Stomach (tissue), 19 donors: ENCODE measurements at places on chromosomes 13 and 19. TPM values are rescaled to one million over a fixed set of nuclear protein-coding genes. Genes with fewer than 3 reads are reported as not detected.

The ZNF266 gene
- 37.8 TPM for total RNA-seq

The COL4A1 gene
- total RNA-seq, result 798 TPM

DNA sequence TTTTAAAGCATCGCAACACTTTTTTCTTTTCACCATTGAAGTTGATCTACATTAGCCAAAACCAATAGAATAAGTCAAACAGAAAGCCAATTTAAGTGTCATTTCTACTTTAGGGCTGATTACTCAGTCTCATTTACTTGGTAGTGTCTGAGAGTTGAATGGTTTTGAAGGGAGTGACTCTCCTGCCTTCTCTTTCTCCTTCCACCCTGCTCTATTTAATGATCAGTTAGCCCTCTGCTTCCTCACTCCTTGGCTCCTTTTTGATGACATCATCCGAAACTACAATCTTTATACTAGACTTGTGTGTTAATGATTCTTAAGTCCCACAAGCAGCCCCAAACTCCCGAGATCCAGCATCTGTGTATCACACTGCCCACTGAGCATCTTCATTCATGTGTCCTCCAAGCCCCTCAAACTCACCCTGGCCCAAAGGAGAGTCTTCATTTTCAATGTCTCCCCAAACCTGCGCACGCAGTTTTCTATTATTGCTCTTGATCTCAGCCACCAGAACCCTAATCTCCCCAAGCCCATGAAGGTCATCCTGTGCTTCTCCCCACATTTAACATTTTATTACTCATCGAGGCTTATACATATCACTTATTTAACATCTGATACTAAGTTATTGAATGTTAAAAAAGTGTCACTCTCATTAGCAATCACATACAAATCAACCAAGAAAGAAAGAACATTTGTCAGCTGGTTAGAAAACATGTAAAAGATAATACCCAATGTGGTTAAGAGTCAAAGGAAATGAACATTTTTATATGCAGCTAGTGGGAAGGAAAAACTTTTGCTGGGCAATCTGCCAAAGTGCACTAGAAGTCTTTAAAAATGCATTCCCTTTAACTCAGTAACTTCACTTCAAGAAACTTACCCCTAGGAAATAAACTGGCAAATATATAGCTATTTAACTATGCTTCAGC is 32.2 kb upstream of the ARGLU1 start:
- no peak for DNase-seq

DNA sequence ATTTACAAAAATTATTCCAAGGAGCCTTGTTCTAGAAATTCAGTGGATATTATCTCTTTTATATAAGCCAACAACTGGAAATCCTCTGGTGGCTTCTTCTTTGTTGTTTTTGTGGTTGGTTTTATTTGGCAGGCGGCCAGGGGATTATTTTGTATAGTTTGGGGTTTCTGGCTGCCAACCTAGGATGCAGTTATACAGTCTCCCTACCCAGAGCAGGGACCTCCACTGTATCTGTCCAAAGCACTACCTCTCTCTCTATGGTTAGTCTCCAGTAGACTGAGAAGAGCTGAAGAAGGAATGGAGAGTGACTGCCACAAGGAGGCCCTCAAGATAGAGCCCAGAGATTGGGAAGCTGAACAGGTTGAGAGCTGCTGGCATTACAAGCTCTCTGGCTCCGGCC is 80.2 kb downstream of the ZAR1L start:
- DNase-seq, result no peak

GRCh38 chr19:3193256-3194105 is 7.8 kb downstream of the NCLN start:
- no peak for DNase-seq

- peak; percentile 33 for DNase-seq
Observed at GRCh38 chr13:22451327-22451741, 729.4 kb upstream of the SGCG start.

DNA sequence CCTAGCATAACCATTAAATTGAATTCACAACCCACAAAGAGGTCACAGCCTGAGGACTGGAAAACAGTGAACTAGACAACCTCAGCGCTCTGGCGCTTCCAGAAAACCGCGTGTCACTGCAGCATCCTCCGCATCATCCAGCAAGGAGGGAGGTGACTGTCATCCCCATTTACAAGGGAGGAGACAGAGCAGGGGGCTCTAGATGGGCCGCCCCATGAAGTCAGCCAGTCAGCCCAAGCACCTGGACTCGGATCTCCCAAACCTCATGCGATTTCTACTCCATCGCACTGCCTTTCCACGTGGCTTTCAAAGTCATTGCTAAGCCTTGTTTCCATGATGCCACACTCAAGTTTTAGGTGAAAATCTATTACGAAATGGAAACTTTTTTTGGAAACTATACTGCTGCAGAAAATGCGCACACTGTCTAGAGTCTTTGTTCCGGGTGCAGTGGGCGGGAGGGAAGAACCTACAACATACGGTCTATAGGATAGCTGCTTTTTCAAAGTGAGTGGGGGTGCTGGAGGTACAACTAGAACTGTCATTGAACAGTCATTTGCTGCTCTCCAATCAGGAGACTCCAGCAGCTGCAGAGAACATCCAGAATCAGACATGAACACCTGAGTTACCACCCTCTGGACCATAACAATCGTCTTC is 2.8 kb downstream of the AP3D1 start:
- no peak for DNase-seq

DNA sequence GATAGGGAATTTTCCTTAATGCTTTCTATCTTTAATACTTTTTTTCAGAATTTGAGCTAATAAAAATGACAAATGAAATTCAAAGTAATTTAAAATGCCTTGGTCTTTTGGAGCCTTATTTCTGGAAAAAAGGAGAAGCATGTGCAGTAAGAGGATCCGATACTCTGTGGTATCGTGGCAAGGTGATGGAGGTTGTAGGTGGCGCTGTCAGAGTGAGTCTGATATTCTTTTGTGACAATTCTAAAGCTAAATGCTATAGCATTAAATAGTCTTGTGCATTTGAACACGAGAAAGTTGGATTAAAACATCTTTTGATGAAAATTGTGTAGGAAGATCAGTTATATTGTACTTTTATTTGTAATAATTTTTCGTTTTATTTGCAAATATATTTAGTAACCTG is 95.0 kb downstream of the RNF17 start:
- DNase-seq, result no peak

DNA sequence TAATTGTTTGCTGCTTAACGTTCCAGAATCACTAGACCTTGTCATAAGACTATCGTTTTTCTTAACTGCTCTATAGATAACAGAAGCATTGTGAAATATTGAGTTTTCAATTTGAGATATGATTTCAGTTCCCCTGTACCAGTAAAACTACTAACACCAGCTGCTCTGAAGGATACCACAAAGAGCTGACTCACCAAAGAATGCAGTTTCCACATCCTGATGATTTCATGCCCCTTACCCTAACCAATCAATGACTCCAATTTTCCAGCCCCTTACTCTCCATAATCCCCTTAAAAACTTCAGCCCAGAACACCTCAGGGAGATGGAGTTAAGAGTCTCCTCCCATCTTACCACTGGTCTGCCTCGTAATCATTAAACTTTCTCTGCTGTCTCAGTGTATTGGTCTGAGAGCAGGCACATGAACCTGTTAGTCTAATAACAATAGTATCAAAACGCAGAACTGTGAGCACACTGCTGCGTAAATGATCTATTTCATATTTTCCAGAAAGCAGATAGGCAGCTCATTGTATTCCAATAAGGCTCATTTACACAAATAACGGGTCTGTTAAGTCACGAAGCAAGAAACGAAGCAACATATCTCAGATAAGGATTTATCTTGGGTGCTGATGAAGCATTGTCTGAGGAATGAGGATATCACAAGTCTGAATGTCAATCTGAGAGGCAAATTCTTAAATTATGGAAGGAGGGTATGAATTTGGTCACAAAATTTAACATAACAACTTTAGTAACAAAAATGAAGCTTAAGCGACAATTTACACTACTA is 14.1 kb upstream of the CCNA1 start:
- DNase-seq, result no peak

GRCh38 chr19:53595510-53595867 is 36.3 kb upstream of the DPRX start:
- no peak for DNase-seq

The CLDND2 gene
- not detected for total RNA-seq

The KIR2DL1 gene
- total RNA-seq, result not detected

- no peak for DNase-seq
Observed at GRCh38 chr13:80276371-80277289, 64.3 kb downstream of the SPRY2 start.

The FNDC3A gene
- 57.6 TPM for total RNA-seq

GRCh38 chr13:41606646-41607045 is 149.3 kb downstream of the RGCC start:
- DNase-seq, result peak; percentile 39

- no peak for DNase-seq
Observed at GRCh38 chr13:96898212-96898611, 96.1 kb downstream of the OXGR1 start.

GRCh38 chr13:20721454-20722357 is 18.2 kb downstream of the IL17D start:
- DNase-seq, result peak; percentile 77

DNA sequence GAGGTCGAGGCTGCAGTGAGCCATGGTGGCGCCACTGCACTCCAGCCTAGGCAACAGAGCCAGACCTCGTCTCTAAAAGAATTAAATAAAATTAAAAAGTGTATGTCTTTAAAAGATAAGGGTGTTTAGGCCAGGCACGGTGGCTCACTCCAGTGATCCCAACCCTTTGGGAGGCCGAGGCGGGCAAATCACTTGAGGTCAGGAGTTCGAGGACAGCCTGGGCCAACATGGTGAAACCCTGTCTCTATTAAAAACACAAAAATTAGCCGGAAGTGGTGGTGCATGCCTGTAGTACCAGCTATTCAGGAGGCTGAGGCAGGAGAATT is 7.5 kb upstream of the SDHAF1 start:
- no peak for DNase-seq

DNA sequence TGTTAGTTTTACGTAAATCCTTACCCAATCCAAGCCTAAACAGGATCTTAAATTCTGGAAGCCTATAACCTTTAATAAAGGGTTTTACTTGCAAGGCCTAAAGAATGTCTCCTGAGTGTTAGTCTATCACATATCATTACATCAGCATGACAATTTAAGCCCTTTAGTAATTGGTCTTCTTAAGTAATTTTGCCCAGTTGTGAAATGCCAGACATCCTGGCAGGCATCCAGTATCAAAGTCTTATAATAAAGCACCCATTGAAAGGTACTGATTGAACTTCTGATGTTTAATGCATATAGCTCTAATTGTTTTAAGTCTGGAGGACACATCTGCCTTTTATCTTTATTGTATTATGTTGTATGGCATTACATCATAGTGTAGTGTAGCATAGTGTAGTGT is 1078.9 kb downstream of the SLITRK1 start:
- no peak for DNase-seq

DNA sequence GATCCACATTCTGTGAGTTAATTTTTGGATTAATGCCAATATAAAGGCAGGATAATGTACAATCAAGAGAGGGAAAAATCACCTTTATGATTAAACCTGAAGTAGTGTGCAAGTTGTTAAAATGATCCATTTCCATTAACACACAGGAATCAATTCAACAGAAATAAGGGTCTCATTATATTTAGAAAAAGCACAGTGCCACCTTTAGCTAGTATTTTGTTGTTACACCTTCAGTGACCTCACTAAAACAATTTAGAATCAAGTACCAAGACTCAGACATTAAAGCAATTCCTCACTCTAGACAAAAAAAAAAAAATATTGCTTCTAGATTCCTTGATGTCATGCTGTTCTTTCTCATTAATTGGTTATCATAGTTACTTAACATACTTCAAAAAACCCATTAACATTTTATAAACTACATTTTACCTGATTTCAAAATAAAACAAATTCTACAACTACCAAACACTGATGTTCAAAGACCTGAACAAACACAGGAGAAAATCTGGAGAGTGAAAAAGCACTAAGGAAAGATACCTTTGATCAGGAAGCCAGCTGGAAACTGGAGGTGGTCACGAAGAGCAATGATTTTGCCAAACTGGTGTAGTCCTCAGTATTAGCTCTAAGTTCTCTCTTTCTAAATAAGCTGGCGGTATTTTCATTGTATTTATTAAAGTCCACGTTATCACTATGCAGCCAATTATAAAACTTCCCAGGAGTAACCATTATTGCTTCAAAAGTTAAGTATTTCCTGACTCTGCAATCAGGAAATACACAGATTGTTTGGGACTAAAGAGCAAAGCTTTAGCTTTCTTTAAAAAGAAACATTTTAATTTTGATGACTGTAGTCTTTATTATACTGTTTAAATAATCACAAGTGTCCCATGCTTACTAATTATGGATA is 115.3 kb downstream of the TBC1D4 start:
- no peak for DNase-seq

DNA sequence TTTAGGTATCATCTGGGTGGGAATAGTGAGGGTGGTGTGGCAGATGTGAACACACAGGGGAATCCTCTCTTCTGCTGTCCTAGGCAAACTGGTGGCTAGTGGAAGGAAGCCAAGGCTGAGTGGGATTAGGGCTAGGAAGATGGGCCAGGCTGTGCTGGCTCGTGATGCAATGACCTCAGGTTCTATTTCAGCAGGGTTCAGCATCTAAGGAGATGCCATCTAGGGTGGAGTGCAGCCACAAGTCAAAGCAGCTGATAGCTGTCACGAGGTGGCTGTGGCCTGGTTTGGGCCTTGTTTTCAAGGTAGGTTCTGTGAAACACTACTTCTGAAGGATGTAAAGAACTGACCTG is 21.6 kb downstream of the ARL11 start:
- DNase-seq, result no peak

- no peak for DNase-seq
Observed at GRCh38 chr19:35297515-35297848, 5.5 kb downstream of the MAG start.

DNA sequence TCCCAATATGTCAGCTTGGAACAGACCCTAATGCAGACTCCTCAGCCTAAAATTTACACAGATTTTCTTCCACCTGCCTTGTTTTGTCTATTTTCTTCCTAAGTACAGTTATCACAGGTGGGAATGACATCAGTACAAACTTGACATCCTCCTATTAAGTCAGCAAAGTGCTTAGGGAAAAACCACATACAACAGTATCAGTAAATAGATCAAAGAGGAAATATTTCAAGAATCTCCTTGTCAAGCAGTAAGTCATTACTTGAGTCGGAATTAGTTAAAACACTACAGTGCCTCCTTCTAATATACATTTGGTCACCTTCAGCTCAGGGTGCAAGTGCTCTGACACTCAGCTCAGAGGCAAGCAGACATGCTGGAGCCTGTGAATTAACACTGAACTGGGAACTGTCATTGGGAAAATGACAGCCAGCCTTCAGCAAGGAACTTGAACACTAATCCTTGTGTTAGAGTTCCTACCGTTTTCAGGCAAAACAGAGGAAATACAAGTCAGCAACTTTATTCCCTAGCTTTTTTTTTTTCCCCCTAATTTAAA is 394.3 kb upstream of the HTR2A start:
- DNase-seq, result no peak
